ENCODE measurements at places on chromosomes 5 and 9. TPM values are rescaled to one million over a fixed set of nuclear protein-coding genes. Genes with fewer than 3 reads are reported as not detected.

DNA sequence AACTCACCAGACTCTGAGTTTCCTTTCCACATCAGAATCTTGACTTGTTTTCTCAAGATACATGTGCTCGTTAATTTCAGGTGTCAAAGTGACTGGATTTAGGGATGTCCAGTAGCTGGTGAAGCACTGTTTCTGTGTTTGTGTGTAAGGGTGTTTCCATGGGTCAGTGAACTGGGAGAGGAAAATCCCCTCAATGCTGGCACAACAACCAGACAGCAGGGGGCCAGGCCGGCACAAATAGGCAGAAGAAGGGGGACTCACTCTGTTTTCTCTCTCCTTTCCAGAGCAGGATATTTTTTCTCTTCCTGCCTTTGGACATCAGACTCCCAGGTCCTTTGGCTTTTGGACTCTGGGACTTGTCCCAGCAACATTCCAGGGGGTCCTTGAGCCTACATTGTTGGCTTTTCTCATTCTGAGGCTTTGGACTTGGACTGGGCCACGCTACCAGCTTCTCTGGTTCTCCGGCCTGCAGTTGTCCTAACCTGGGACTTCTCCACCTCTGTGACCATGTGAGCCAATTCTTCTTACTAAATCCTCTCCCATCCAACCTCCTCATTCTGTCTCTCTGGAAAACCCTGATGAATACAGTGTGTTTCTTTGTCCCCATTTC is 144.0 kb downstream of the CAAP1 start:
- no peaks in the 10 kb centered on the region for H3K4me1 ChIP-seq
- H3K4me3 ChIP-seq = no peak overlapping the region
- no peaks in the 10 kb centered on the region for H3K36me3 ChIP-seq
- H3K27me3 ChIP-seq = peaks cover 3% of the 10 kb centered on the region
- no peak overlapping the region for H3K27ac ChIP-seq

GRCh38 chr9:128706045-128706444 is 3.7 kb downstream of the PKN3 start:
- DNase-seq = no peak
- no peak overlapping the region for H3K4me3 ChIP-seq
- H3K27ac ChIP-seq = no peak overlapping the region
- H3K4me1 ChIP-seq = no peaks in the 10 kb centered on the region

The IL5 gene
- total RNA-seq = not detected

The TAF11L10 gene
- total RNA-seq = not detected

The NCS1 gene
- 22.2 TPM for total RNA-seq

Measured in type B pancreatic cell (in vitro differentiated cells).